ENCODE measurements at places on chromosomes 1 and 21.
A peak's percentile ranks its signal among the peaks of the same experiment; 100 is the strongest.

- DNase-seq: no peak
Observed at GRCh38 chr1:63822540-63822939, 48.7 kb downstream of the ROR1 start.

GRCh38 chr1:95437781-95438180 lies 203.8 kb downstream of the RWDD3 start:
- DNase-seq: no peak

GRCh38 chr1:225691377-225691776 lies 38.5 kb upstream of the ENAH start:
- no peak for DNase-seq

DNA sequence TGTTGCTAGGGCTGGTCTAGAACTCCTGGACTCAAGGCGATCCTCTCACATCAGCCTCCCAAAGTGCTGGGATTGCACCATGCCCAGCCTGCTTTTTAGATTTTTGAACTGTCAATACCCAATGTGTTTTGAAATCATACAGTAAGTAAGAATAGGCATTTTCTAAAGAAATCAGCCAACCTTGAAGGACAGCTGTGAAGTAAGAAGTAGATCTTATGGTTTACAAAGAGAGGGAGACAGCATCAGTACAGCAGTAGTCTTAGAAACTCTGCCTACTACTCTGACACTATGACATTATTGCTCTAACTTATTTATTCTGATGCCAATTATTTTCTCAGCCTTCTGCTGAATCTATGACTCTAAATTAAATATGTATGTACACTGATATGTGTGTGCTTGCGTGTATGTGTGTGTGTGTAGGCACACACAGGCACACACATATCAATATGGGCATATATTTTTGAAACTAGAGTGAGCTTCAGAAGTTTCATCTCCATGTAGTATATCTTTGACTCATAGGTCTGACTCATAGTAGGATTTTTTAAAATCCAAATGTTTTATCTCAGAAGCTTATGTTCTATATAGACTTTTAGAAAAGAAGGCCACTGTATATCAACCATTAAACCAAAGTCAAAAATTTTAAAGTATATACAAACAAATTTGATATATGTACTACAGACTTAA lies 140.4 kb downstream of the COL24A1 start:
- no peak for DNase-seq

DNA sequence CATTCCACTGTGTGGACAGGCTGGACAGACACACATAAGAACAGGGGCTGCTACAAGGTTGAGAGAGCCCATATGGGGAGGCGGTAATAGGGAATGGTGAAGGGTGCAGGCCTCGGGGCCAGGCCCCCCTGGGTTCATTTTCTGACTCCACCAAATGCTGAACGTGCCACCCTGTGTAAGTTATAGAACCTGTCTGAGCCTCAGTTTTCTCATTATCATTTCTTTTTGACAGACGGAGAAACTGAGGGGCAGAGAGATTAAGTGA lies 569.5 kb downstream of the PTPRU start:
- DNase-seq: no peak

DNA sequence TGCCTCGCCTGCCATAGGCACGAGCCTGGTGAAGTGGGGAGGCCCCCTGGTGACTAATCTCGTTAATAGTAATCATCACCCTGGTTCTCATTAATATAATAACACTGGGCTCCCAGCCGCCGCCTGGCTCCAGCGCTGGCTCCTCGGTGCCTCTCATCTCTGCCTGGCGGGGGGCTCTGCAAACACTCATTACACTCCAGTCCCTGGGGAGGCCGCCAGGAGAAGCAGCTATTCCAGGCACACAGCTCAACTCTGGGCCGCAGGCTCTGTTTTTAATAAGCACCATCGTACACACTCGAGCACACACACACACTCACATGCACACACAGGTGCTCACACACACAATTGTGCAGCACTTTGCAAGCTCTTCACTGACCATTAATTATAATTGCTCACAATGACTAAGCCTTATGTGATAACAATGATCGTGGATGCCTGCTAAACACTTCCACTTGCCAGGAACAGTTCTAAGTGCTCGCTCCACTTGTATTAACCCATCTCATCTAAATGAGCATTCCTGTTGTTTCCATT lies 52.2 kb downstream of the SDC3 start:
- no peak for DNase-seq

GRCh38 chr1:186193224-186193623 lies 181.8 kb downstream of the TPR start:
- DNase-seq: no peak

DNA sequence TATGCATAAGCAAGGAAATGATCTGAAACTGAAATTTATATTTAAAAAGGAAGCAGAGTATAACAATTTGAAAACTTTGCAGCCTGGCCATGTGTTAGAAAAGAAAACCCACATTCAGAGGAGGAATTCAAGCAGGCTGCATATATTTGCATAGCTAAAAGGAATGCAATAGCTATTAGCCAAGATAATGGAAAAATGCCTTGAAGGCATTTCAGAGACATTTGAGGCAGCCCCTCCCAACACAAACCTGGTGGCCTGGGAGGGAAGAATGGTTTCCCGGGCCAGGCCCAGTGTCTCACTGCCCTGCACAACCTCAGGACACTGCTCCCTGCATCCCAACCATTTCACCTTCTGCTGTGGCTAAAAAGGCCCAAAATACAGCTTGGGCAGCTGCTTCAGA lies 136.8 kb downstream of the TYW3 start:
- DNase-seq: no peak

DNA sequence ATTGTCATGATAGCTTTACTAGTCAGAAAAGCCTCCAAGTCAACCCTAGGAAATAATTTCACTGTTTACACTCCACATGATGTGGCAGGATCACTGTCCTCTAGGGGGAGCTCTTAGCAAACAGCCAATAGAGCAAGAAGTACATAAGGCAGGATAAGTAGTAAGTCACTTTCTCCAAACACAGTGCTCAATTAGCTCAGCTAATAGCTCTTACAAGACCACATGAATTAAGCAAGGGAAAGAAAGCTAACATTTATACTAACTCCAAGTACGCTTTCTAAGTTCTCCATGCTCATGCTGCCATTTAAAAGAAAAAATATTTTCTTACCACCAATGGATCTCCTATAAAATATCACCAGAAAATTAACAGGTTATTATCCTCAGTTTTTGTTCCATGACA lies 66.9 kb upstream of the LRIF1 start:
- DNase-seq: peak; percentile 59

DNA sequence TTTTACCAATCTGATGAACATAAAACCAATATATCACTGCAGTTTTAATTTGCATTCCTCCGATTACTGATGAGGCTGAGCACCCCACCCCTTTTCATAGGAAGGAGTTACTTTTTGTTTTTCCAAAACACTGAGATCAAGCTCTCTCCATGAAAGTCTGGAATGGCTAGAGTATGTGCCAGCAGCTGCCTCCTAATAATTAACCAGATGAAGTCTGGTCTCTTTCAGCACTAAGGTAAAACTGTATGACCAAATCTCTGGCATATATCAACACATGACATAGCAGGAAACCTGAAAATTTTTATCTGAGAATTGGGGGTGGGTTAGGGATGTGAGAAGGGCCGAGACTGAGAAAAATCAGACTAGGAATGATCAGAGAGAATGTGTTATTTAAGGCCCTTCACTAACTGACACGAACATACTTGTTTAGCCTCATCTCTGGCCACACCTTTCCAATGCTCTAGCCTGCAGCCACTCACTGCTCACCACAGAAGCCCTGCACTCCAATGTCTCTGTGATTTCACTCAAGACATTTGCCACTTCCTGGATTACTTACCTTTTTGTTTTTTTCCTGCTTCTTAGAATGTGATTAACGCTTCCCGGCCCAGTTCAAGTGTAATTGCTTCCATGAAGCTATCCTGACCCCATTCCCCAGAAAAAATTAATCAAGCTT lies 34.7 kb downstream of the WASF2 start:
- DNase-seq: no peak

DNA sequence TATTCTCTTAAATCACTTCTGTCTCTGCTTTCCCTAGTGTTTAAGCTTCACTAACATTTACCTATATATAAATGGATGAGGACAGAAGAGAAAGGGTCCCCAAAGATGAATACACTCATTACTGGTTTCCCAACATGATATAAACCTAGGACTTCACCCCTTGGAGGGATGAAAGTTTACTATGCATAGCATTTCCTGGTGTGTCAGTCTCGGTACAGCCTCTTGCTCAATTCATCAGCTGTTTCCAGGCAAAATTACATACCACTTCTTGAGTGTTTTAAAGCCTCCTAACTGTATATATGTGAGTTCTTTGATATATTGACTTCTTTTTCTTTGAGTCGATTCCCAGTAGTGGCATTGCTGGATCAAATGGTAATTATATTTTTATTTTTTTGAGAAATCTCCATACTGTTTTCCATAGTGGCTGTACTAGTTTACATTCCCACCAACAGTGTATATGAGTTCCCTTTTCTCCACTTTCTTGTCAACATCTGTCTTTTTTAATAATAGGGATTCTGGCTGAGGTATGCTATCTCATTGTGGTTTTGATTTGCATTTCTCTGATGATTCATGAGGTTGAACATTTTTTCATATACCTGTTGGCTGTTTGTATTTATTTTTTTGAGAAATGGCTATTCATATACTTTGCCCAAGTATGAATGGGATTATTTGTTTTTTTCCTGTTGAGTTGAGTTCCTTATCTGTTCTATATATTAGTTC lies 259.3 kb upstream of the CACYBP start:
- no peak for DNase-seq

DNA sequence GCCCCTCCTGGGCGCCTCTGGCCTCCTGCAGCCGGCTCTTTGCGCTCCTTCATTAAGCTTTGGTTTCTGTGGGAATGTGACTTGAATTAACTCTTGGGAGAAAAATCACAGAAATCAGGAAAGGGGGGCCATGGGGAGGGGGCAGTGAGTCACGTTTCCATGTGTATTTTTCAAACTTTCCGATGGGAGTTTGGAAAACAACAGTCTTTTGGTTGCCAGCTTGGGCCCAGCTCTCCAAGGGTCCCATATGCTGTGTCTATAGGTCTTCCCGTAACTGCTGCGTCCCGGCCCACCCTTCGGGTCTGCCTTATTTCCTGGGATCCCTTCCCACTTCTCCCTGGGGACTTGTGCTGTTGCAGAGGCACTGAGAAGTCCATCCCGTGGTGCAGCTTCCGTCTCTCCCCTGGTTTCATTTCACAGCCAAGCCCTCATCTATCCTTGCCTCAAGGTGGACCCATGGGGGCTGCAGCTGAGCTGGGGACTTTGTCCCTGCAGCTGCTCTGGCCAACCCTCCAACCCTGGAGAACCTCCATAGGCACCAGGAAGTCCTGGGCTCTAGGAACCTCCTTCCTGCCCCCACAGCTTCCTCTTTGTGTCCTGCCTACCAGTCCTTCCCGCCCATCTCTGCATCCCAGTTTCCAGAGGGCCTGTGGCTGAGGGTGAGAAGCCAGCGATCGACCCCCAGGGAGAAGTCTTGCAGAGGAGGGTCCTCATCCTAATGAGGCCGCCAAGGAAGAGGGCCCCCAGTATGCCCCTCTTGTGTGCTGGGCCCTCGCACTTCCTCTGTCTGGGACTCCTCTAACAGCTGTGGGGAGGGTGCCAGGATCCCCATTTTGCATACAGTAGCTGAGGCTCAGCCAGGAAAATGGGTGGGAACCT lies 11.6 kb upstream of the LMNA start:
- no peak for DNase-seq

All from endothelial cell (in vitro differentiated cells).